ENCODE measurements at places on chromosomes 5 and 9.
A peak's percentile ranks its signal among the peaks of the same experiment; 100 is the strongest.

DNA sequence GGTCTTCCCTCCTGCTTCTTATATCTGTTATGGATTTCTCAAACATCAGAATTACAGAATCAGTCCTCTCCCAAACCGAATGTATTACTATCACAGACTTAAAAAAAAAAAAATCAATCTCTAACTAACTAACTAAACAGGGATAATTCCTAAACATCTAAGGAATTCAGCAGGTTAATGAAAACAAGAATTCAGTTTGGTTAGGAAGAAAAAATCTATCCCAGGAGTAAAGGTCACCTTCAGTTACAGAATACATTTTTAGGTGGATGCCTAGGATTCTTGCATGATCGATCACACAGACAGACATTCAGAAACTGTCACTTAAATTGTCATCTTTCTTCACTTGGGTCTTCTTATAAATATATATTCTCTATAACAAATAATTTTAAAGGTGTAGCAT is 11.5 kb downstream of the PTAR1 start:
- DNase-seq = no peak

GRCh38 chr9:78072586-78073199 is 41.1 kb upstream of the GNAQ start:
- no peak for DNase-seq

DNA sequence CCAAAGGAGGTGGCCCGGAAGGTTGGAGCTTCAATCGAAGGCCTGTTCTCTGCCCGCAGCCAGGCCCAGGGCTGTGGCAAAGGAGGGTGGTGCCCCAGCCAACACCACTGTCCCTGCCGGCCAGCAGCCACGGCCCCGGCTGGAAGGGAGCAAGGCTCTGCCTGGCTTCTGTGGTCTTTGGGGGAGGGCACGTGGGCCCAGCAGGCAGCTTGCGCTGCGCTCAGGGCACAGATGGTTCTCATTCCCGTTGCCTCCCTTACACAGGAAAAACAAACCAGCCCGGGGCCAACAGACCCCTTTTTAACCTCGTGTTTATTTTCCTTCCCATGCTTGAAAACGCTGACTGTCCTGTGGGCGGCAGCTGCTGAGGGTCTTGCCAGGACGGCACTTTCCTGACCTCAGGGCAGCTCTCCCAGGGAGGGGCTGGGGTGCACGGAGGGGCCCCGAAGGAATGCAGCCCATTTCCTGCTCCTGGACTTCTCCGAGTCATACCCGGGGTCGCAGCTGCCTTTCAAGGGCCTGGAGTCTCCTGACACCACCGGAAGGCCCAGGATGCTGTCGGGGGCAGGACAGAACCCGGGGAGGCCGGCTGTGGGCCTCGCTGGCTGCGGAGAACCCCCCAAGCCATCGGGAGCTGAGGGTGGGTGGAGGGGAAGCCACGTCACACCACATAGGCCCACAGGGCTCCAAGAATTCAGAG is 1.1 kb upstream of the GPSM1 start:
- DNase-seq = no peak

DNA sequence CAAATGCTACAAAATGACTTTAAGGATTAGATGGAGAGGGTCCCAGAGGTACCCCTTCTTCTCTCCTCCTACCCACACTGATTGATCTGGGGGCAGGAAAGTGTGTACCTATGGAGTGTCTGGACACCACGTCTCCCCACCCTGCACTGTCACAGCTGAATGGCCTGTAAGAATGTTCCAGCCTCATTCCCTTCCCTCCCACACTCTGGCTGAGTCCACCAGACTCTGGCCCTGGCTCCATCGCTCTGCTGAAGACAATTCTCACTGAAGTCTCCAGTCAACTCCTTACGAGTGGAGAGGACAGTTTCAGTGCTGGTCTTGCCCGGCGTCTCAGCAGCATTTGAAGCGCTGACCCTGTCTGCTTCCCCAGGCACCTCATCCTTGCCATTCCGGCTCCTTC is 105.8 kb downstream of the TTLL11 start:
- no peak for DNase-seq

DNA sequence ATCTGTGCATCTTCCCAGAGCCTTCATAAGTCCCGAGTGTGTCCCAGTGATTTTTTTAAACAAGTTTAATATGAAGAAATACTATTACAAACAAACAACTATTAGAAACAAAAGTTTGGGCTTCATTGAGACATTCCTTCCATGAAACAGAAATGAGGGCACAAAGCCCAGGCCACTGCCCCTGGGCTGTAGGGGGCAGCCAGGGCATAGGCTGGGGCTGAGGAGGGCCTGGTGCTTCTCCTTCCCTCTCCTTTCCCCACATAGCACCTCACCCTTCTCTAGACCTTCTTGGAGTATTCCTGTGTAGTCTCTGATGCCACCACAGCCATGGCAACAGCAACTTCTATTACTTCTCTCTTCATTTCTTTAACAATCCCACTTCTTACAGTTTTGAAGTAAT is 348.2 kb downstream of the IRX2 start:
- no peak for DNase-seq

GRCh38 chr5:17436350-17436749 is 61.7 kb upstream of the TAF11L2 start:
- DNase-seq = no peak

DNA sequence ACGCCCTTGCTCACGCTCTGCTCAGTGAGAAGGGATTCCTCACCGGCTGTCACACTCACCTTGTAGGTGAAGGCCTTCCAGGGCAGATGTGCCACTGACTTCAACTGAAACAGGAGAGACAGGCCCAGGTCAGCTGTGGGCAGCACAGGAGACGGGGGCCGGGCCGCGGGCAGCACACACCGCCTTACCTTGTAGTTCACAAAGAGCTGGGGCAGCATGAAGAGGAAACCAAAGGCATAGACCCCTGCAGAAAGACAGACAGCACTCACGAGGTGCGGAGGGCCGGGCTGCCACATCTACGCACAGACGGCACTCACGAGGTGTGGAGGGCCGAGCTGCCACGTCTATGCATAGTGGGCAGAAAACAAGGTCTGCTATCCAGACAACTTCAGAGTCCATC is 23.3 kb downstream of the CLPTM1L start:
- peak; percentile 44 for DNase-seq

DNA sequence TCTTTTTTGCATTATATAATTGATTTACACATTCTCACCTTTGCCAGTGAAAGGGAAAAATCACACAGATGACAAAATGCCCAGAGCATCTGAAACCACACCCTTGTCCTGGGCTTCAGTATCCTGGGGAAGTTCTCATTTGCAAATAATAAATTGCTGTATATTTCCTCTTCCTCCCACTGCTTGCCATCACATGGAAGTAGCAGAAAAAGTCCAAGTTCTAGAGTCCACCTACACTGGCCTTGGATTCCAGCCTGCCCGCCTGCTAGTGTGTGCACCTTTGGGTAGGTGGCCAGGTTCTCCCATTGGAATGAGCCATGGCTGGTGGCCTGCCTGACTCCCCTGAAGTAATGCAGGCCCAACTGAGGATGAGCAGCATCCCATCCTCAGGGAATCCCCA is 149.4 kb downstream of the GADD45G start:
- DNase-seq = no peak

Measured in left forelimb (tissue), 1 donor.